Stimulated activated CD8-positive, alpha-beta memory T cell treated with anti-CD3 and anti-CD28 coated beads, Interleukin-4, amount 100 ng/mL, for 1 hour (primary cell): ENCODE measurements at places on chromosomes 5 and 9.

DNA sequence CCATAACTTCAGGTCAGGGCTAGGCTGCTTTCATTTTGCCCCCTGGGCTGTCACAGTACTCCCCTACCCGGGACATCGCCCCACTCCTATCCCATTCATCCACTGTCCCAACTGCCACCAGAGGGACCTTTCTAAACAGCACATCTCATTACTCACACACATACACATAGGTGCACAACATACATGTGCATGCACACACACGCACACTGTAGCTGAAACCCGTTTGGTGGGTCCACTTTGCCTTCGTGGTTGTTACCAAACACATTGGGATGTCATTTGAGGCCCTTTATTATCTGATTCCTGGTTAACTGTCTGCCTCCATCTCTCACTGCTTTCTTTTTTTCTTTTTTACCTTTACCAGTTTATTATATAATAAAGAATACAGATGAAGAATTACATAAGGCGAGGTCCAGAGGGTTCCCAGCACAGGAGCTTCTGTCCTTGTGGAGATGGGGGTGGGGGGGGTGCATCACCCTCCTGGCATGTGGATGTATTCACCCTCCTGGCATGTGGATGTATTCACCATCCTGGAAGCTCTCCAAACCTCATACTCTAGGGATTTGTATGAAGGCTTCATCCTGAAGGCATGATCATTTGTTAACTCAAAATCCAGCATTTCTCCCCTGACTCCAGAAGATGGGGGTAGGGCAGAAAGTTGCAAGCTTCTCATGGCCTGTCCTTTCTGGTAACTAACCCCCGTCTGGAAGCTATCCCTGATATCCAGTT lies 186.0 kb downstream of the GOLPH3 start:
- no peak for DNase-seq

DNA sequence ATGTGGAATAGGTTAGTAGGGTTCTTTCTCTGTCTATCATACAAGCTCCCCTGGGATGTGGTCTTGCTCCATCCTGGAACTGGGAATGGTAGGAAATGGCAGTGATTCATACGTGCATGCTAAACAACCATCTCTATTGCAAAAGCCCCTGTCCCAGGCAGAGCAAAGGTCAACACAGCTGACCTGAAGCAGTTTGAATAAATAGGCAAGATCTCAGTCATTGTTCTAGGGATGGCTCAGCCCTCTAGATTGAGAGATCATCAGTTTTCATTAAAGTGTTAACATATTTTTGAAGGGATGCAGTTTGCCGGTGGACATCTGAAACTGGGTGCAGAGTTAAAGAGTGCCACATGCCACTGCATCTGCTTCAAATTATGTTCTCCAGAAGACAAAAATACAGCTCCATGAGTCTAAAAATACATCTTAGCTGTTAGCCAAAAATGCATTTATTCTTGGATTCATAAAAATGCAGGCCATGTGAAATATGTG lies 224.1 kb downstream of the ESM1 start:
- DNase-seq = no peak

- no peak for DNase-seq
Observed at GRCh38 chr5:17817990-17818389, 183.7 kb downstream of the TAF11L14 start.

GRCh38 chr5:173041881-173042762 lies 14.0 kb upstream of the CREBRF start:
- no peak for DNase-seq
